Retina (tissue), 1 donor: ENCODE measurements at places on chromosomes 5 and 9.

DNA sequence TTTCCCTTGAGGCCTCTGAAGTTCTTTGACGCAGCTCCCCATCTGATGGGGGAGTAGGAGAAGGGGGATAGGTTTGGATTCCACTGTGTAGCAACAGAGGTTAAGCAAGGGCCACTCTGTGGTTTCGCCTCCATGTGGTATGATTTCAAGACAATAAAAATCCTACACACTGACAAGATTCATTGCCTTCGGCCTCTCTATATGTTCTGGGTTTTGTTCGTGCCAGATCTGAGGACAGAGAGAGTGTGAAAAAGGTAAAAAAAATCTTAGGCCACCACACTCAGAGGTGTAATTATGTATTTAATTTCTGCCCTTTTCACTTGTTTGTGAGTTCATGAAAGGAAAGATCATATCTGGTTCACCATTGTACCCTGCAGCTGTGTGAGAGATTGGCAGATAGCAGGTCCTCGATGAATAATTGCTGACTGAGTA, 715.2 kb upstream of the ZNF608 start:
- no peak for DNase-seq

- no peak for DNase-seq
Observed at GRCh38 chr9:105082843-105083242, 154.9 kb upstream of the ABCA1 start.

GRCh38 chr5:9239626-9240025, 306.2 kb downstream of the SEMA5A start:
- DNase-seq = no peak

DNA sequence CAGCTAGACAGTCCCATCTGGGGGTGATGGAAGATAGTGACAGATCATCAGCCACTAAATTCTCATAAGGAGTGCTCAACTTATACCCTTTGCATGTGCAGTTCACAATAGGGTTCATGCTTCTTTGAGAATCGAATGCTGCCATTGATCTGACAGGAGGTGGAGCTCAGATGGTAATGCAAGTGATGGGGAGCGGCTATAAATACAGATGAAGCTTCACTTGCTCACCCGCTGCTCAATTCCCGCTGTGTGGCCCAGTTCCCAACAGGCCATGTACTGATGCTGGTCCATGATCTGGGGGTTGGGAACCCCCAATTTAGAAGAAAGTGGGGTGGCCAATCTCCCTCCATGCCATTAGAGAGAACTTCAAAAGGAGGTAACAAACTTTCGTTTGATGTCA, 44.9 kb upstream of the ZNF462 start:
- no peak for DNase-seq

- no peak for DNase-seq
Observed at GRCh38 chr9:12463641-12464040, 229.5 kb upstream of the TYRP1 start.
